ENCODE measurements at places on chromosomes 16 and 17.

DNA sequence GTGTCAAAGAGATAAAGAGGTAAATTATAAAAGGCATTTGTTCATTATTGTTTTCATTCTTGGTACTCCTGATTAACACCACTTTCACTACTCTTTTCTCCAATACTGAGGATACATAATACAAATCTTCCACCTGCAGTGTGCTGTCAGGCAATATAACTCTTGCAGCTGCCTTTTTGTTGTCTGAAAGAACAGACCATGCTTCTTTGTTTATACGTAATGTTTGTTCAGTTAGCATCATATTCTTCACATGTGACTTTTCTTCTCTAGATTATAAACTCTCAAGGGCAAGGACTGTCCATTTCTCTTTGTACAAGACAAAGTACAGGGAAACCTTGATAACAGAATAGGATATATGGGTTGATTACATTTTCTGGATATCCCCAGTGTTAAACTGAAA, 14.2 kb upstream of the ABCC11 start:
- DNase-seq, result no peak

- no peak for DNase-seq
These were observed 77.1 kb downstream of the ELAC2 start for GRCh38 chr17:12940699-12941098.

- DNase-seq, result no peak
These were observed 110.0 kb downstream of the N4BP1 start for GRCh38 chr16:48499923-48500381.

- no peak for DNase-seq
These were observed 24.0 kb downstream of the MYO19 start for GRCh38 chr17:36510636-36511035.

- DNase-seq, result no peak
These were observed 94.5 kb downstream of the PCTP start for GRCh38 chr17:55845385-55845784.

GRCh38 chr17:32349503-32349853, 479 bp upstream of the ZNF207 start:
- DNase-seq, result no peak

GRCh38 chr17:45110676-45111611, 21.4 kb downstream of the PLCD3 start:
- no peak for DNase-seq

GRCh38 chr17:43810226-43810715, 22.7 kb downstream of the MPP3 start:
- DNase-seq, result no peak

DNA sequence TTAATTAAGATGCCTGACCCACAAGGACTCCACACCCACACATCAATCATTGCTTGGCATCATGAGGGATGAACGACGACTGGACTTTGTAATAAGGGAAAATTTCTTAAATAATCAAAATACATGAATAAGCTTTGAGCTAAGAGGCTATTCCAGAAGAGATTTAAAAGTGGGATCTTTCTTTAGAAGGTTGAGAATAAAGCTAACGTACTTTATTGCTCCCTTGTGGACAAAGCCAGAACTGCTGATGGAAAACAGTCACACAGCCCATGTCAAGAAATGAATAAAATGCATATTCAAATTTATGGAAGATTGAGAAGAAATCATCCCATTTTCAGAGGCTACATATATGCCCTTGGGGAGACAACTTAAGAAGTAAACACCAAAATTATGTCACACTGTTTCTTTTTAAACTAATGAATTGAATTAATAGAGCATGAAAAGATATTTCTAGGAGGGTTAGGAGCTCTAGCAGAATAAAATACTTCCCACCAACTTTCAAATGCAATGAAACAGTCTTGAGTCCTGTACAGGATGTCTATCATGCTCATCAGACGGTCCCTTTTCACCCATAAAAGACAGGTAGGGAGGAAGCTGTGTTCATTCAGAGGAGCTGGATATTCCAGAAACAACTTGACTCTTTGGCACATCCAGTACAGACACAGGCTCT, 60.2 kb upstream of the PHOSPHO1 start:
- no peak for DNase-seq

GRCh38 chr16:57133031-57133430, 40.6 kb downstream of the CPNE2 start:
- no peak for DNase-seq

GRCh38 chr17:15503731-15504130, 36.3 kb upstream of the CDRT4 start:
- no peak for DNase-seq

GRCh38 chr17:75513641-75514000, 1.7 kb downstream of the CASKIN2 start:
- no peak for DNase-seq

DNA sequence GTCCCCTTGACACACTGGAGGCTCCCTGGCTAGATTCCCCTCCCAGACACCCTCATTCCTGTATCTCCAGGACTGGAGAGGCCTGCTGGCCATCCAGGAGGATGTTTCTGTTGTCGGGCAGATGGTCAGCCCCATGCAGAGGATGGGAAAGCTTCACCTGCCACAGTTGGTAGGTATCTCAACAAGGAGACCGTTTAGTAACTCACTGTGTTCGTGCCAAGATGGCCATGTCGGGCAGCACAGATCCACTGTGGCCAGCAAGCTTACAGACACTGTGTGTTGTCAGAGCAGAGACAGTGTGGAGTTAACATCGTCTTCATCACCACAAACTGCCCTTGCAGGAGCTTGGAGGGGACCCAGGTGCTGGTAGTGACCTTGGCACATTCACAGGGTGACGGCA, 390.9 kb downstream of the SEC14L1 start:
- no peak for DNase-seq

DNA sequence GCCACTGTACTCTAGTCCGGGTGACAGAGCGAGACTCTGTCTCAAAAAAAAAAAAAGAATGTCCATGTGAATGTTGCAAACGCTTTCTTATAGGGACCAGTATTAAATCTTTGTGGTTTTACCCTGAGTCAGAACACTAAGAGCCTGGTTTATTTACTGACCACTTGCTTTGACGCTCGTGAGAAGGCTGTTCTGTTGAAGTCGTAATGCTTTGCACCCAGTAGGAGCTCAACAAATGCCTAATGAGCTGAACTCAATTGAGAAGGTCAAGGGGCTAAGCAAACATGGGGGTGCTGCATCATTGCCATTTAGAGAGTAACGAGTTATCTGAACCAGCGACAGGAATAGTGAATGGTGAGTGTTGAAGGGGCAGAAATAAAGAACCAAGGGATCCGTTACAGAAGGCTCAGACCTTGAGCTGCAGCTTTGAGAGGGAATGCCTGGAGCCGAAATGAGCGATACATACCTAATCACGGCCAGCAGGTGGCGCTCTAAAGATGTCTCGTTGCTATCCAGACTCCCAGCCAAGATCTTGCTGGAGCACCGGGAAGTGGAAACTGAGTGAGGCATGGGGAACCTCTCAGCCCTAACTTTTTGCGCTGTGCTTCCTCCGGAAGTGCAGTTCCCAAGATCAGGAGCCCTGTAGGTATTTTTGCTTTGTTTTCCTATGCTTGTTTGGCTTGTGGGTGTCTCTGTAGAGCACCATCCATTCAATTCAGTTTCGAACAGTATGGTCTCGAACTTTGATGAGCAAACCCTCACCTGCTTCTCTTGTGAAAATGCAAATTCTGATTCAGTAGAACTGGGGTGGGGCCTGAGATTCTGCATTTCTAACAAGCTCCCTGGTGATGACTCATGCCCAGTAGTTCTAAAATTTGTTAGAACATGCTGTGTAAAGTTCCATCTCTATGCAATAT, 12.6 kb upstream of the RNF222 start:
- peak; percentile 36 for DNase-seq
